Hindlimb muscle (tissue), 1 donor: ENCODE measurements at places on chromosomes 12 and 14. TPM values are rescaled to one million over a fixed set of nuclear protein-coding genes. Genes with fewer than 3 reads are reported as not detected.

DNA sequence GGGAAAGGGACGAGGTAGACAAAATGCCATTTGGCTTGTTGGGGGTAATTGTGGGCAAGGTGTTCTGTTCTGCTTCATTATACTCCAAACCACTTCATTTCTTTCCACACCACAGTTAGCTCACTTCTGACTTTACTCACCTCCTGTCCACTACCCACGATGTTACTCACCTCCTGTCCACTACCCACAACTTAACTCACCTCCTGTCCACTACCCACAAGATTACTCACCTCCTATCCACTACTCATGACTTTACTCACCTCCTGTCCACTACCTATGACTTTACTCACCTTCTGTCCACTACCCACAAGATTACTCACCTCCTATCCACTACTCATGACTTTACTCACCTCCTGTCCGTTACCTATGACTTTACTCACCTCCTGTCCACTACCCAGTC is 10.1 kb upstream of the TWF1 start:
- no peak for DNase-seq

- no peak for DNase-seq
Measured at GRCh38 chr12:40946612-40947194, 241.4 kb upstream of the PDZRN4 start.

The GPR135 gene
- polyA plus RNA-seq: 3.9 TPM

The DLK1 gene
- 2,891 TPM for polyA plus RNA-seq

GRCh38 chr12:45435945-45436710 is 220.2 kb downstream of the ANO6 start:
- DNase-seq: no peak

DNA sequence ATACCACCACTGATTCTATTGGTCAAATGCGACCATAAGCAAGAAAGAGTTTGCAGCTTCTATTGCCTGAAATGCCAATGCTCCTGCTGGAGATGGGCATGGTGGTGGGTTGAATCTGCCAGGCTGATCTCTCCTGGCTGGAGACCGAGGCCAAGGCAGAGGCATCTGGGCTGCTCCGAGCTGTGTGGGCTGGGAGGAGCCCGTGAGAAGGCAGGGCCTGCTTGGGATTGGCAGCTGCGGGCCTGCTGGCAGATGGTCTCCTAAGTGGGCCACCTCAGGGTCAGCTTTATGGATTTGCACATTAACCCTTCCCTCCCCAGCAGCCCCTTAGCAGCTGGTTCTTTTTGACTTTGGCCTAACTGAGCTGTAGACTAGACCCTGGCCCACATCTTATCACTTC is 25.4 kb downstream of the SRRM4 start:
- DNase-seq: peak; percentile 33

The RFX4 gene
- not detected for polyA plus RNA-seq

GRCh38 chr12:109734219-109735000 is 20.8 kb downstream of the FAM222A start:
- DNase-seq: no peak

The RNF212B gene
- 0.62 TPM for polyA plus RNA-seq

GRCh38 chr14:54188064-54188666 is 208.6 kb upstream of the CDKN3 start:
- DNase-seq: no peak

The GPR68 gene
- 0.75 TPM for polyA plus RNA-seq

The TAS2R30 gene
- 0.14 TPM for polyA plus RNA-seq

The RHOJ gene
- polyA plus RNA-seq: 23.4 TPM
